ENCODE measurements at places on chromosomes 5 and 9.

GRCh38 chr9:133845440-133845839, 107.3 kb upstream of the SARDH start:
- DNase-seq = no peak

DNA sequence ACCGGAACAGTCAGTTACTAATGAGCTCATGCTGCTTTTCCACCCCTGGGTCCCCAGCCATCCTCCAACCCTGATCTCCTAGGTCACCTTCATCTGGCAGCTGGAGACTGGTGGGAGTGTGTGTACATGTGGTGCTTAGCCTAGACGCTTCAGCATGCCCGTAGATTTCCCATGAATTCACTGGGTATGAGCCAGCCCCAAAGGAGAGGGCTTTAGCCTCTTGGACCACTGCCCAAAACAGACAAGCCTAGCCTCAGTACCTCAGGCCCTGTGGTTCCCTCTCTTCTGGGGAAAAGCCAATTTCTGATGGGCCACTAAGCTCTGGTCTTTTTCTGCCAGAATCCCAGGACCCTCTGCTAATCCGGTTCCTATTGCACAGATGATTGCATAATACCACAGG, 48.0 kb upstream of the ASTN2 start:
- no peak for DNase-seq

GRCh38 chr5:52964138-52964537, 25.0 kb upstream of the ITGA2 start:
- DNase-seq = no peak

- no peak for DNase-seq
Observed at GRCh38 chr9:132752877-132753592, 82.8 kb downstream of the GTF3C4 start.

GRCh38 chr9:110007477-110008270, 200.3 kb downstream of the C9orf152 start:
- DNase-seq = no peak

- DNase-seq = peak; percentile 94
Observed at GRCh38 chr5:43007246-43007910, 32.7 kb downstream of the ANXA2R start.

GRCh38 chr5:96963267-96963666, 27.4 kb downstream of the LNPEP start:
- DNase-seq = no peak

- DNase-seq = no peak
Observed at GRCh38 chr5:67774786-67775185, 440.8 kb upstream of the PIK3R1 start.

DNA sequence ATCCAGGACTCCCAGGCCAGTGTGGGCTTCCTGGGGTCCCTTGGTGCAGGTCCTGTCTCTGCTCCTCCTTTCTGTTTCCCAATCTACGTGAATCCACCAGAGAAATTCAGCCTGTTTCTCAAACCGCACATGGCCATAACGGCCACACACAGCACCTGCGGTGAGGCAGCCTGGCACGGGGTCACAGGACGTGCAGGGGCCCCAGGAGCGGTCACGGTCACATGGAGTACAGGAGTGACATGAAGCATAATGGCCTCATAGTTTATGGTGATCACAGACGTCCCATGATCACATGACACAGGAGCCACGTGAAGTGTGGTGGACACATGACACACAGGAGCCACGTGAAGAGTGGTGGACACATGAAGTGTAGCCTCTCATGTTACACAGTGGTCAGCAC, 248.5 kb upstream of the IRX4 start:
- DNase-seq = no peak

- DNase-seq = no peak
Observed at GRCh38 chr5:56313004-56313531, 79.9 kb upstream of the ANKRD55 start.

- DNase-seq = no peak
Observed at GRCh38 chr5:73028991-73029595, 73.3 kb downstream of the FCHO2 start.

DNA sequence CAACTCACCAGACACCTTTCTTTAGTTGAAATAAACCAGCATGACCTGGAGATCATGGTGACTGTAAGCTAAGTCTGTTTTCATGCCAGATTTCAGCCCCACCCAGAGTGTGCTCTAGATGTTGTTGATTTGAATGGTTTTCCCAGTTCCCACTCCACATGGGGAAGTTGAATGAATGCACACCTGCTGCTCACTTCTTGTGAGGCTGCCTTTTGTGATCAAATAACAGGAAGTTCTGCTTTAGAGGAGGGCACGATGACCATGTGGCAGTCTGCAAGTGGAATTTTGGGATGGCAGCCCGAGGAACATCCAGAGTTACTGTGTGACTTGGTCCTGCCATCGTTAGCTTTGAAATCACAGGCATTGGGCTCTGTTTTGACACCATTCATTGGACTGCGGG, 18.7 kb downstream of the SLC46A2 start:
- DNase-seq = peak; percentile 69

DNA sequence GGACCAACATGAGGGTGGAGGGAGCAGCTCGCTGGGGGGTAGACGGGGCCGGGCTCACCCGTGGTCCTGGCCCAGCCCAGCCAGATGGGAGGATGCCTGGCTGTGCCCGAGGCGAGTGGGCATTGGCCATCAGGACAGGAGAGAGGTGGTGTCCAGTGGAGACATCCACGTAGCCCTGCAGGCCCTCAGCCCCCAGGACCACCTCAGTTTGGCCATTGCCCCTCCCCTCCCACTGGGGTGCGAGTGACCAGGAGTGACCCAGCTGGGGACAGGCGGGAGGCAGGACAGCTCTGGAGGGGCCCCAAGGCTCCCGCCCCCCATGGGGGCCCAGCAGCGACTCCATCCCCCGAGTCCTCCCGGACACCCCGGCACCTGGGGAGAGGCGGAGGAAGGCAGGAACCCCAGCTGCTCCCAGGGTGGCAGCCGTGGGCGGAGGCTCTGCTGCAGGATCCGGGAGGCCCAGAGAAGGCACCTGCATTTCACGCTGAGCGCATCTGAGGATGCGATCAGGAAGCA, 8.3 kb downstream of the NOXA1 start:
- DNase-seq = no peak
